ENCODE measurements at places on chromosomes 3 and 15.

DNA sequence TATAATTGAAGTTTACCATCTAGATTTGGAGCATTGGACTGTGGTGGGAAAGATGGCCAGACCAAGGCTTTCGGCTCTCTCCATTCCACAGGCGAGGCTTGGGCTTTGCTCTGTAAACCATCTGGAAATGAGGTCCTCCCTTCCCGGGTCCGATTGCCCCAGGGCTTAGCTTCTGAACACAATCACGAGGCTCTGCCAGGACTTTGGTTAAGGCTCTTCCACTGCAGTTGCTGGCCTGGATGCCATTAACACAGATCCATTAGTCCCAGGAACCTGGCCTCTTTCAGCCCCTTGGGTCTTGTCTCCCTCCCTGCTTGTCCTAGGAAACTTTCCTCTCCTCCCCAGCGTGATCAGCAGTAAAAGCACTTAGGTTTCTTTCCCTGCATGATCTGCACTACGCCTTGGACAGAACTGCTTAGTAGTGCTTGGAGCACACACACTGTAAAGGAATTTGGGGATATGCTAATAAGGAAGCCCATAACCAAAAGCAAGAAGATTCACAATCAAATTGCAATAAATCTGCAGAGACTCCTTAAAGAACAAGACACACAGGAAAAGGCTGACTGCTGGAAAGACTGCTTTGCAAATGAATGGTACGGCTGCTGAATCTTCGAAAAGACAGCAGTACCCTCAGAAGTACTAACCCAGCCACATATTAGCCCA is 154.3 kb downstream of the ECT2 start:
- no peak for DNase-seq

DNA sequence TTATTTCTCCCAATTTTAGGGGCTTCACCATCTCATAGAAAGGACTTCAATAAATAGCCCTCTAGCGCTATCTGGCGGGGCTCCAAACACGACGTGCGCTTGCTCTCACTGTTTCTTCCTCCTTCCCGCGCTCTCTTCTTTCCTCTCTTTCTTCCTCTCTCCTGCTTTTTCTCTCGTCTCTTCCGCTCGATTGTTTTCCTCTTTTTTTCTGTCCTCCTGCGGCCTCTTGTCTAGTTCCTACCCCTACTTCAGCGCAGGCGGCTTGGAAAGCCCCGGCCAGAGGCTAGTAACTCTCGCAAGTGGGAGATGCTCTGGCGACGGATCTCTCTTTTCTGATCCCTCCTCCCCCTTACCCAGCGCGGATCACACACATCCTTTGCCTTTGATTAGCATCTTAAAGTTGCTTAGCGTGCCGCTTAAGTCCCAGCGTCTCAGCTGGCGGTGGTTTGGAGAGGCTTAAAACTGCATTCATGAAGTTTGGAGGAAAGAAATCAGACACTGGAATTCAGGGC is 6.2 kb upstream of the MEIS2 start:
- DNase-seq, result no peak

- DNase-seq, result no peak
Observed at GRCh38 chr3:55202326-55202725, 274.5 kb upstream of the LRTM1 start.

DNA sequence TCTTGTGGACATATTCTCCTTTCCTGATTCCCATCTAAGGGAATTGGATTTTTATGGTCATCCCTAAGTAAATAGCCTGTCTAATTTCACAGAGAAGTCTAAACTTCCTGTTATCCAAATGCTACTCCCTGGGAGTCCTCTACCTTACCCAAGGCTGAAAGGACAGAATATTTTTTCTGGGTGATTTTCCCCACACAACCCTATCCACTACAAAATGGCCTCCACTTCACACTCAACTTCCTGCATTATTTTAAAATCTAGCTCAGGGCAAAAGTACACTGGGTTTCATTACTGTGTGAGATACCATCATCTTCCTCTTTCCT is 77.5 kb upstream of the ABI3BP start:
- no peak for DNase-seq

DNA sequence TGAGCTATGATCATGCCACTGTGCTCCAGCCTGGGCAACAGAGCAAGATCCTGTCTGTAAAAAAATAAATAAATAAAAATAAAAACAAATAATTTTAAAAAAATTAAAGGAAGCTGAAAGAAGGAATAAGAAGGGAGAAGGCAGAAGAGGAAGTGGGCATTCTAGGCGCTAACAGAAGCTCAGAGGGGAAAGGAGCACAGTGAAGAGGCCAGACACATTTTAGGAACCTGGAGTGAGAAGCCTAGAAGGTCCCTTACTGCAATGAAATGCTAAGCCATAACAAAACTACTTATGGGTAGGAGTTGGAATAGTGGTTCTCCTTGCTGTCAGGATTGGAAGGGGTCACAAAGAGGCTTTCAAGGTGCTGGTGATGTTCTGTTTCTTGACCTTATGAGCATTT is 64.0 kb downstream of the ITGB5 start:
- no peak for DNase-seq

- DNase-seq, result no peak
Observed at GRCh38 chr3:177776661-177777101, 579.4 kb upstream of the TBL1XR1 start.

GRCh38 chr3:111392894-111393398 is 149.1 kb upstream of the CD96 start:
- no peak for DNase-seq

- DNase-seq, result no peak
Observed at GRCh38 chr3:37905987-37906674, 44.5 kb downstream of the CTDSPL start.

GRCh38 chr15:101621961-101622360 is 30.2 kb downstream of the TM2D3 start:
- no peak for DNase-seq
